SHP77 (cell line): ENCODE measurements at places on chromosomes 4 and X.

DNA sequence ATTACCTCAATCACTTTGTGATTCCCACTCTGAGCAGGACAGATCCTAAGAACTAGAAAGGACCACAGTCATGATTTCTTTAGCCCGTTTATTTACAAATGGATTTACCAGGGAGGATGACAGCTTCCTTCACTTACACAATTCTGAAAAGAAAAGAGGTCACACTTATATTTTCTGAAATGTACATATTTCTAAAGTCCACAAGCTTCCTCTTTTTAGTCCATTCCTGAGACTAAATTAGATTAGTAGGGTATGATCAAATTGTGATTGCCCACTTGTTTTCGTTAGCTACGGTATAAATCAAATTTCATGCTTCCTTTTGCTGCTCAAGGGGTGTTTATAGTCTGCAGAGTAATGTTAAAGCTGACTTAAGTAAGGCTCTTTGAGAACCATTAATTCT lies 7.6 kb upstream of the AMELX start:
- DNase-seq: no peak

- no peak for DNase-seq
Measured at GRCh38 chr4:178349601-178350000, 907.4 kb upstream of the AGA start.

DNA sequence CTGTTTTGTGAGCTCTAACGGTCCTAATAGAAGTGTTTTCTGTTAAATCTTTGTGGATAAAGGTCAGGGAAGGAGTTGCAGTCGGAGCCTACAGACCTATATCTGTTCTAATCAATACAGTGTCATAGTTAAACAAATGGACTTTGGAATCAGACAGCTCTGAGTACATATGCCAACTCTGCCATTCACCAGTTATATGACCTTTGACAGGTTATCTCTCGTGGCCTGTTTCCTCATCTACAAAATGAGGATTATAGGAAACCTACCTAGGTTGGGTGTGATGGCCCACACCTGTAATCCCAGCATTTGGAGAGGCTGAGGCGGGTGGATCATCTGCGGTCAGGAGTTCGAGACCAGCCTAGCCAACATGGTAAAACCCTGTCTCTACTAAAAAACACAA lies 89.7 kb downstream of the MID1IP1 start:
- DNase-seq: no peak

DNA sequence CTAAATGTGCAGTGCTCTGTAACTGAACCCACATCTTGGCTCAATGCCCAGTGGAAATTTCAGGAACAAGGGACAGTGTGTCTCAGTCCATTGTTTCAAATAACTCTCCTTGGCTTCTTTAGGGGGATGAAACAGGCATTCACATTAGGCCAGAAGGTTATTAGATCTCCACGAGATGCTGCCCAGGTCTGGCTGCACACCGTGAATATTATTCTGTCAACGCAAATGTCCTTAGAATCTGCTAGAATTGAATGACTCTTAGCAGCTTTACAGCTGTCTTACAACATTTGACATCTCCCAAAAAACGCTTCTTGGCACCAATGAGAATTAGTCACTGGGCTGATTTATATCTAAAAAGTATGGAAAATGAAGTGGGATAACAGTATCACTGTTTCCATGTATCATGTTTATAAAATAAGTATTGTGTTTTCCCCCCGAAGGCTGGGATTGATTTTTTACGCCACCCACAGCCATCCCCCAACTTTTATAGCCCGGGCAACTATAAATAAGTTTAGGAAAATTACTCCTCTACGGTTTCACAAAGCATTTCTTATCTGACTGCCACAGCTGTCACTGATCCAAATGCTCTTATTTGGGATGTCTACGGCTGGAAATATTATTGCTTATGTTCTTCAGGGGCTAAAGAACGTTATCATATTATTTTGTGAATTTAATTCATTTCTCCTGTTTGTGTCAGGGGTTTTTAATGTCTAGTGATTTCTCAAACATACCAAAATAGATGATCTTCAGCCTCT lies 559.7 kb upstream of the FAT1 start:
- DNase-seq: no peak

GRCh38 chr4:111678479-111678878 lies 466.8 kb upstream of the FAM241A start:
- no peak for DNase-seq

GRCh38 chrX:104195489-104196084 lies 29.3 kb downstream of the FAM199X start:
- no peak for DNase-seq

- peak; percentile 83 for DNase-seq
Measured at GRCh38 chr4:115110191-115111181, 2.9 kb downstream of the NDST4 start.

DNA sequence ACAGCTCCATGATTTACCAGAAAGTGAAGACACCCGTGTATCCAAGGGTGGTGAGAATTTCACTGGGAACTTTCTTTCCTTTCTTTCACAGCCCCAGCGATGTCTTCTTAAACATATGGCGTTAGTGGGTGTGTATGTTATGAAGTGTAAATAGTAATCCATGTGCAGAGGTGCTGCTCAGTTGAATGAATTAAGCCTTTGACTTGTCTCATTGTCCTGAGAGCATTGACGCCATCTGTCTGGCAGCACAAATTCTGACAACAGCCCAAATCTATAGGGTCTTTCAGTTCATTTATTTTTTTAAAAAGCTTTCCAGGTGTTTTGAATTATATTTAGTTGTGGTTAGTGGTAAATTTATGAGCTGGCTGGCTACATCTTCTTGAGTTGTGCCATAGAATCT lies 69.4 kb downstream of the CLCN5 start:
- no peak for DNase-seq
